HCT116 (cell line): ENCODE measurements at places on chromosomes 4 and X. TPM values are rescaled to one million over a fixed set of nuclear protein-coding genes. Genes with fewer than 3 reads are reported as not detected.

GRCh38 chr4:115972967-115973366 is 859.5 kb upstream of the NDST4 start:
- DNase-seq, result no peak

The XAGE2 gene
- not detected for total RNA-seq

- DNase-seq, result no peak
These were observed 308.5 kb downstream of the ARHGAP24 start for GRCh38 chr4:85783483-85783882.

The L1CAM gene
- total RNA-seq, result 14.8 TPM

The PNMA3 gene
- not detected for total RNA-seq

- DNase-seq, result no peak
These were observed 41.9 kb upstream of the FRAS1 start for GRCh38 chr4:78014889-78015886.

- no peak for DNase-seq
These were observed 32.8 kb upstream of the REST start for GRCh38 chr4:56874923-56875322.

The AWAT2 gene
- not detected for total RNA-seq
